ENCODE measurements at places on chromosomes 16 and 17. TPM values are rescaled to one million over a fixed set of nuclear protein-coding genes. Genes with fewer than 3 reads are reported as not detected.

Gene SLC47A2
- total RNA-seq: not detected

DNA sequence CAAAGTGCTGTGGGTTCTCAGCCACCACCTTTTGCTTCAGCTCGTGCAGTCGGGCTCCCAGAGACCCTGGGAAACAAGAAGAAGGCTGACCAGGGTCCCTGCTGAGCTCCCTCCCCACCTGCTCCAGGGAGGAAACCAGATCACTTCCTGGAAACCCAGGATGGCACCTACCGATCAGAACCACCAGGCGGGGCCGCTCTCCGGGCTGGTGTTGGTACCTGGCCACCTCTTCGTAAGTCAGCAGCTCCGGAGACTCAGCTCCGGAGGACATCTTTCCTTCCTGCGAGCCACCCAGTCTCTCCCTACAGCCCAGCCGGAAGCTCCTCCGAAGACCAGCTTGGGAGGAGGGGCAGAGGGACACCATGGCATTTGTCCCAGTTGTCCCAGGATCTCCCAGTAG lies 18.9 kb downstream of the MPP3 start:
- no peak for DNase-seq
- peaks cover 4% of the 10 kb centered on the region for H3K36me3 ChIP-seq
- H3K27ac ChIP-seq: no peak overlapping the region
- H3K4me3 ChIP-seq: no peak overlapping the region
- no peaks in the 10 kb centered on the region for H3K27me3 ChIP-seq

DNA sequence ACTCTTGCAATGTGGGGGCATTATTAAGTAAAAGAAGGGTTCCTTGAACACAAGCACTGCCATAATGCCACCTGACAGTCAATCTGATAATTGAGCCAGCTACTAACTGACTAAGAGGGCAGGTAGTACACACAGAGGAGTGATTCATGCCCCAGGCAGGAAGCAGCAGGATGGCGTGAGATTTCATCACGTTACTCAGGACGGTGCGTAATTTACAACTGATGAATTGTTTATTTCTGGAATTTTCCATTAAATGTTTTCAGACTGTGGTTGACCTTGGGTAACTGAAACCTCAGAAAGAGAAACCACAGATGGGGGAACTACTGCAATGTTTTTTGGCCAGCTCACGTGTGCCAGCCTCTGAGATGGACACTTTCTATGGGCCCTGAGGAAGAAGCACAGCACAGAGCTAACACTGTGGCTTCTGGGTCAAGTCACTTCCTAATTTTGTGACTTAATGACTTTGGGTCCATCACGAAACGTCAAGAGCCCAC lies 46.7 kb downstream of the C17orf67 start:
- H3K27ac ChIP-seq: peak overlapping the region; percentile 16
- peak overlapping the region; percentile 8 for H3K4me3 ChIP-seq
- no peaks in the 10 kb centered on the region for H3K27me3 ChIP-seq
- peaks cover 28% of the 10 kb centered on the region for H3K4me1 ChIP-seq
- no peaks in the 10 kb centered on the region for H3K36me3 ChIP-seq

DNA sequence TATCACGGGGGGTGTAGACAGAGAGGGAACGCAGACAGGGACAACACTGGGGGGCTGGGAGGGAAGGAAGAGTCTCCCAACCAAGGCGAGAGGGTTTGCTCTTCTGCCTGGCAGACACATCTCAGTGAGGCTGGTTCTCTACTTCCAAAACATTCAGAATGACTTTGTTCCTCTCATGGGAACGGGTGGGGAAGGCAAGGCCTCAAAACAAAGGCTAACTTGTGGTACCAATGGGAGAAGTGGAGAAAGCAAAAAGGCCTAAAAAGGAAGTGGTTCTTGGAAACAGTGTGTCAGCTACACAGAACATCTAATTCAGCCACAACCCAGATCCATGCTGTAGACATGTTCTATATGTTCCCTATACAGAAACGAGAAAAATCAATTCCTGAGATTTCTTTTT lies 7.5 kb downstream of the FLOT2 start:
- H3K27me3 ChIP-seq: no peaks in the 10 kb centered on the region
- H3K4me3 ChIP-seq: no peak overlapping the region
- H3K27ac ChIP-seq: no peak overlapping the region
- H3K4me1 ChIP-seq: peaks cover 6% of the 10 kb centered on the region

DNA sequence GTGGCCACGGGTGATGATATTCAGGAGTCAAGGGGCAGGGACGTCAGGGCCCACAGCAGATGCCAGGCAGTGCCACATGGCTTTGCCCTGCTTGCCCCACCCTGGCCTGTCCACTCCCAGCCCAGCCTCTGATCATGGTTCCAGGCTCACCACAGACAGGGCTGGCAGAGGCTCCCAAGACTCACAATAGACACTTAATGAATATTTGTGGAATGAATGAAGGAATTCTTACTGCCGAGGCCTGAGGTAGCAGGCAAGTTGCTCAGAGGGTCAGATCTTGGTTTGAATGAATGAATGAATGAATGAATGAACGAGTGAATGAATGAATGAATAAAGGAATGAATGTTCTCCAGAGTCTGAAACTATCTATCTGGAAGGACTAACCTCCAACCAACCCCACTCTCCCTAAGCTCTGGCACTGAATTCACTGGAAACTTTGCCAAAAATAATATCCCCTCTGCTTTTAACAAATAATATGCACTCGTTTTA lies 60.9 kb downstream of the RAI1 start:
- no peak overlapping the region for H3K27ac ChIP-seq
- peaks cover 44% of the 10 kb centered on the region for H3K4me1 ChIP-seq
- no peak for DNase-seq
- H3K4me3 ChIP-seq: no peak overlapping the region

DNA sequence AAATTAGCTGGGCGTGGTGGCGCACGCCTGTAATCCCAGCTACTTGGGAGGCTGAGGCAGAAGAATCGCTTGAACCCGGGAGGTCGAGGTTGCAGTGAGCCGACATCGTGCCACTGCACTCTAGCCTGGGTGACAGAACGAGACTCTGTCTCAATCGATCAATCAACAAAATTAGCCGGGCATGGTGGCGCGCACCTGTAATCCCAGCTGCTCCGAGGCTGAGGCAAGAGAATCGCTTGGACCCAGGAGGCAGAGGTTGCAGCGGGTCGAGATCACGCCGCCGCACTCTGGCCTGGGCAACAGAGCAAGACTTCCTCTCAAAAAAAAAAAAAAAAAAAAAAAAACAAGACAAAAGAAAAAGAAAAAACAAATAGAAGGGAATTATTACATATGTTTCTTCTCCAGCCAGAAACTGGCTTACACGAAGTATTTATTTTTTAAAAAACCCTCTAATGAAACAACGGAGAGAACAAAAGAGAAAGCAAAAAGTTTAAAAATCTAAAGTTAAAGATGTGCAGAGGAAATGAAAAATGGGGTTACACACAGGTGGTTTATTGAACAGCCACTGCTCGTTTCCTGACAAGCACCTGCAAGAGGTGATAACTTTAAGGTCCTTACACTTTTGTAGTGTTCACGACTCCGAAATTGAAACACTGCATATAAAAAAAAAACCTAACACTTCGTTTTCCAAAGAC lies 1.4 kb downstream of the SYNRG start:
- H3K36me3 ChIP-seq: peaks cover 3% of the 10 kb centered on the region
- no peak for DNase-seq
- H3K4me1 ChIP-seq: peaks cover 26% of the 10 kb centered on the region
- H3K27ac ChIP-seq: no peak overlapping the region
- no peaks in the 10 kb centered on the region for H3K27me3 ChIP-seq
- peak overlapping the region; percentile 85 for H3K4me3 ChIP-seq

- H3K4me3 ChIP-seq: no peak overlapping the region
- H3K27ac ChIP-seq: no peak overlapping the region
- H3K4me1 ChIP-seq: peaks cover 8% of the 10 kb centered on the region
- no peaks in the 10 kb centered on the region for H3K27me3 ChIP-seq
- no peak for DNase-seq
These were observed 270.7 kb downstream of the NTN1 start for GRCh38 chr17:9291912-9292560.

DNA sequence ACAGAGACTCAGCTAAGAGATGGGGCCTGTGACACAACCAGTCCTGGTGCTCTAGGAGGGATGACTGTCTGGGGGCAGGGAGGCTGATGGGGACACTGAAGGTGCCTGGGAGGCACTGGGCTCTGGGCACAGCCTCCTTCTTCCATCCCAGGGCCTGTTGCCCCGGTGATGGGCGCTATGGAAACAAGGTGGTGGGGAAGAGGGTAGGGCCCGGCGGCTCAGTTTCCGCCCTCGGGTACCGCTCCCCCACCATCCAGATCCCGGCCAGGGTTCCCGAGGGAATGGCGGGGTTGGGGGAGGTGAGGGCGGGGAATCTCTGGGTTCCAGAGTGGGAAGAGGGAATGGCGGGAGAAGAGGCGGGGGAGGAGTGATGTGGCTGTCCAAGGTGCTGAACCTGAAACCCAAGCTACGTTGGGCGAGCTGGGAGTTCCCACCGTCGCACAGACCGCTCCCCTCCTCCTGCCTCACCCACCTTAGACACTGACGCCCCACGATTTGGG lies 981 bp downstream of the KCNH4 start:
- peaks cover 3% of the 10 kb centered on the region for H3K27me3 ChIP-seq
- no peak overlapping the region for H3K27ac ChIP-seq
- DNase-seq: no peak
- H3K4me3 ChIP-seq: no peak overlapping the region
- peaks cover 14% of the 10 kb centered on the region for H3K4me1 ChIP-seq
- no peaks in the 10 kb centered on the region for H3K36me3 ChIP-seq

Gene CHRNE
- total RNA-seq: 0.30 TPM

DNA sequence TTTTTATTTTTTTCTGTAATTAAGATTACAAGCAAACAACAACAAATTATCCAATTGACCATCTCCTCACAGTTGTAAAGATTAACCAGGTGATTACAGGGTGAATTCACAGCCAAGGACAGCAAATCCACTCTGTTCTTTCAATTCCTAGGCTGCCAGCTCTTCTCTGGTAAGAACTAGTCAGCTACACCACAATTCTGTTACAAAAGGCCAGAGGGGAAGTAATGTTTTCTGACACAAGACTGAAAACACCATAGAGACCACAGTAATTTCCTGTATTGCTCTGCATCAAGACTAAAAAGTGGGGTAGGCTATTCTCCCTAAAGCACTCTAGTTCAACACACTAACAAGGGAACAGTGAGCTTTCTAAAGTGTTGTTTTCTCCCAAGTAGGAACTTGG lies 10.6 kb downstream of the CA10 start:
- no peak overlapping the region for H3K4me3 ChIP-seq
- no peaks in the 10 kb centered on the region for H3K4me1 ChIP-seq
- H3K36me3 ChIP-seq: no peaks in the 10 kb centered on the region
- no peaks in the 10 kb centered on the region for H3K27me3 ChIP-seq

Gene METRN
- total RNA-seq: 193 TPM

Gene CCL23
- total RNA-seq: not detected

- no peak overlapping the region for H3K4me3 ChIP-seq
- H3K36me3 ChIP-seq: no peaks in the 10 kb centered on the region
- no peak overlapping the region for H3K27ac ChIP-seq
- DNase-seq: no peak
These were observed 3.7 kb upstream of the CACNA1G start for GRCh38 chr17:50556803-50557202.

DNA sequence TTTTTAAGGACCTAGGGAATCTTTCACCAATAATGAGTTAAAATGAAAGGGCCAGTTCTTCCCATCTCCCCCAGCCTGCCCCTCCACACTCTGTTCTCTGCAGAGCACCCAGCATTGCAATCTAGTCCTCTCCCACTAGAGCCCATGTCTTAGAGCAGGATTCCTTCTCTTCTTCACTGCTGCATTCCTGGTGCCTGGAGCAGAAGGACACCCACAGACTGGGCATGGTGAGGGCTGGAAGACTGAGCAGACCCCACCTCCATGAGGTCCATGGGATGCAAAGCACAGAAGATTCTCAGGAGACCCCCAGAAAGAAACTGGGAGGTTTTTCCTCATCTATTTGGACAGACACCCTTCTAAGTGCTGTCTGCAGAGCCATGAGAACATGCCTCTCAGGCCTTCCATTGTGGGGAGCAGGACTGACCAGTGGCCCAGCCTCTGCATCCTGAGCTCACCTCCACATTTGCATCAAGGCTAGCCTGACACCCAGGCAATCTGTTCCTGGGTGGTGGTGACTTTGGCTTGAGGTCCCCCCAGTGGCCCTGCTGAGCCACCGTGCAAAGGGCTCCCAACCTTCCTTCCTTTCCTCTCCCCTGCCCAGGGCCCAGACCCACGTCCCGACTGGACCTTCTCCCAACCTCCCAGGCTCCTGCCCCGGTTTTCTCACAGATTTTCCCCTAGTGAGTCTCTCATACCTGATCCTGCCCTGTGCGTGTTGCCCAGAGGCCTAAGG lies 74.2 kb upstream of the ZNF469 start:
- no peaks in the 10 kb centered on the region for H3K36me3 ChIP-seq
- peaks cover 29% of the 10 kb centered on the region for H3K4me1 ChIP-seq
- no peaks in the 10 kb centered on the region for H3K27me3 ChIP-seq
- no peak for DNase-seq

Gene UTS2R
- total RNA-seq: not detected

GRCh38 chr17:29159306-29159860 lies 20.8 kb downstream of the MYO18A start:
- no peaks in the 10 kb centered on the region for H3K27me3 ChIP-seq
- no peak overlapping the region for H3K27ac ChIP-seq
- no peaks in the 10 kb centered on the region for H3K36me3 ChIP-seq
- no peak overlapping the region for H3K4me3 ChIP-seq

DNA sequence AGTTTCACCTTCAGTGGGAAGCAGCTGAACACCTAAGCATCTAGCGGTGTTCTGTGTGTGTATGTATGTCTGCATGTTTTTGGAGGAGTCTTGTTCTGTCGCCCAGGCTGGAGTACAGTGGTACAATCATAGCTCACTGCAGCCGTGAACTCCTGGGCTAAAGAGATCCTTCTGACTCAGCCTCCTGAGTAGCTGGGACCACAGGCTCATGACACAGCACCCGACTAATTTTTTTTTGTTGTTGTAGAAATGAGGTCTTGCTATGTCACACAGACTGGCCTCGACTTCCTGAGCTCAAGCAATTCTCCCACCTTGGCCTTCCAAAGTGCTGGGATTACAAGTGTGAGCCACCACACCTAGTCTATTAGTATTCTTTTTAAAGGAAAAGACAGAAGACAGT lies 30.2 kb upstream of the FAAP100 start:
- DNase-seq: no peak
- H3K27me3 ChIP-seq: no peaks in the 10 kb centered on the region
- H3K4me3 ChIP-seq: no peak overlapping the region
- no peak overlapping the region for H3K27ac ChIP-seq
- peaks cover 52% of the 10 kb centered on the region for H3K36me3 ChIP-seq

GRCh38 chr16:66304151-66304550 lies 62.3 kb upstream of the CDH5 start:
- no peaks in the 10 kb centered on the region for H3K36me3 ChIP-seq
- no peaks in the 10 kb centered on the region for H3K4me1 ChIP-seq
- peaks cover 30% of the 10 kb centered on the region for H3K27me3 ChIP-seq
- DNase-seq: no peak

GRCh38 chr16:84751947-84752346 lies 52.1 kb downstream of the USP10 start:
- peaks cover 13% of the 10 kb centered on the region for H3K4me1 ChIP-seq
- H3K36me3 ChIP-seq: peaks cover 9% of the 10 kb centered on the region
- H3K4me3 ChIP-seq: no peak overlapping the region
- DNase-seq: no peak
- no peaks in the 10 kb centered on the region for H3K27me3 ChIP-seq

Gene MVD
- 119 TPM for total RNA-seq

- H3K4me1 ChIP-seq: no peaks in the 10 kb centered on the region
- DNase-seq: no peak
- H3K27me3 ChIP-seq: no peaks in the 10 kb centered on the region
- no peak overlapping the region for H3K27ac ChIP-seq
- H3K4me3 ChIP-seq: no peak overlapping the region
These were observed 1.1 kb downstream of the CD79B start for GRCh38 chr17:63930951-63931575.

Gene EFNB3
- 0.07 TPM for total RNA-seq
